ENCODE measurements at places on chromosomes 3 and 15.

- no peak for DNase-seq
Measured at GRCh38 chr3:169091196-169091823, 572.2 kb downstream of the MECOM start.

DNA sequence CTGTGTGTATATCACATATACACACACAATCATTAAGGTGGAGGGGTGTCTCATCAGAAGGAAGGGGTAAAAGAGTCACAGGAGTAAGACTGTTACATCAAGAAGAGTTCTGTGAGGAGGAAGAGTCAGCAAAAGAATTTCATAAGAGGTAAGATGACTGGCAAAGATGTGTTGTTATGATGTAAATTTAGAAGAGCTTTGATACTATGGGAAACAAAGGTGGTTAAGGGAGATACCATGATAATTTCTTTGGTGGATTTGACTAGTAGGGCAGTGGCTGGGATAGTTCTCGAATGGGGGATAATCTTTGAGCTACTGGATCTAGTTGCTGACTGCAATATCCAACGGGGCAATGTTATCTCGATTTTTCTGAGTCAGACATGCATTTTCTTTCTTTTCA is 61.6 kb downstream of the STAG1 start:
- DNase-seq = no peak

GRCh38 chr15:62164396-62165103 is 535 bp downstream of the C2CD4B start:
- peak; percentile 46 for DNase-seq

DNA sequence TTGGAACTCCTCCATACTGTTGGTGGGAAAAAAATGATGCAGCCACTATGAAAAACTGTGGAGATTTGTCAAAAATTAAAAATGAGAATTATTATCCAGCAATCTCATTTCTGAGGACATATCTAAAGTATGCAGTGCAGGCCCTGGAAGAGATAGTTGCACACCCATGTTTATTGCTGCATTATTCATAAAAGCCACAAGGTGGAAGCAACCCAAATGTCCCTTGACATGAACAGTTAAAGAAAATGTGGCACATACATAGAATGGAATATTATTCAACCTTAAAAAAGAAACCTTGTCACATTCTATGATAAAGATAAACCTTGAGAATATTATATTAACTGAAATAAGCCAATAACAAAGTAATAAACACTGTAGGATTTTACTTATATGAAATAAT is 80.9 kb upstream of the ARHGEF26 start:
- DNase-seq = peak; percentile 19

DNA sequence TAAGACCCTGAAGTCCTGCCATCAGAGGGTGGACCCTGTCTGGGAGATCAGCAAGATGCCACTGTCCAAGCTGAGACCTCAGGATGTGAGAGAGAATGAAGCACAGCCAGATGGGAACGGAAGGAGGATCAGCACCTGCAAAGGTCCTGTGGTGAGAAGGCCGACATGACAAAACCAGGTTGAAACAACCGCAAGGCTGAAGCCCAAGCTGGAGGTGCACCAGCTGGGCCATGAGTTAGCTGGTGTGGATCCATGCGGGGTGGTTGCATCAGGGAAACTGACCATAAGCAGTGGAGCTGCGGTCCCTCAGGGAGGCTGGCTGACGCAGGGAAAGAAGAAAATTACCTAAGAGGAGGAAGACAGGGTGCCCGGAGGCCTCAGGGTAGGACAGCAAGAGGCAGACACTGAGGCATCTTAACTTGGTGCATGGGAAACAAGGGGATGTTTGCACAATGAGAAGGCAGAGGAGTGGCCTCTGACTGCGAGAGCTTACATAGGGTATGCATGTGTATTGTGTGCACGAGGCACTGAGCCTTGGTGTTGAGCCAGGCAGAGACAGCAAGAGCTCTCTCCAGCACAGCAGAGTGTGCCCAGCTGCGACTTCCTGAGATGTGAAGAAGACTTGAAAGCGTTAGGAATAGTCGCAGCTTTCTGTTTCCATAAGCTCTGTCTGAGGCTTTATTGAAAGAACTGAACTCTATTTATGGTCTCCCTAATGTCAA is 497.7 kb downstream of the OCA2 start:
- peak; percentile 54 for DNase-seq

GRCh38 chr3:126540342-126540849 is 16.4 kb downstream of the CHST13 start:
- peak; percentile 85 for DNase-seq

DNA sequence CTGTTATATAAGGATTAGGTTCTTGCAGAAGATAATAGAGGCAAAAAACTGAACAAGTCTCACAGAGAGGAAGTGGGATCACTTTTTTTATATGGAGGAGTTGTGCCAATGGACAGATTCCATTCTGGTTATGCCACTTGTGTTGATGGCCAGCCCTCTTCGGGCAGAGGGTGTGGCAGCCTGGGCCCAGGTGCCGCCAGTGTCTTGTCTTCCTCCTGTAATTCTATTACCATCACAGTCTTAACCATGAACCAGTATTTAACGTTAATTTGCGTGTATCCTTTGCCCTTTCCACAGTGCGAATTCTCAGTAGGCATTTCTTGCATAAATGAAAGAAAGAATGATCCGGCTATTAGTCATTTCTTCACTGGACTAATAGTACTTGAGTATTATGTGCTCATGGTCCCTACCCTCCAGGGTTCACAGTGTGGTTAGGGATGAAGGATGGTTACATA is 7.0 kb upstream of the USP4 start:
- no peak for DNase-seq

GRCh38 chr3:15094187-15094875 is 4.6 kb downstream of the RBSN start:
- DNase-seq = no peak

DNA sequence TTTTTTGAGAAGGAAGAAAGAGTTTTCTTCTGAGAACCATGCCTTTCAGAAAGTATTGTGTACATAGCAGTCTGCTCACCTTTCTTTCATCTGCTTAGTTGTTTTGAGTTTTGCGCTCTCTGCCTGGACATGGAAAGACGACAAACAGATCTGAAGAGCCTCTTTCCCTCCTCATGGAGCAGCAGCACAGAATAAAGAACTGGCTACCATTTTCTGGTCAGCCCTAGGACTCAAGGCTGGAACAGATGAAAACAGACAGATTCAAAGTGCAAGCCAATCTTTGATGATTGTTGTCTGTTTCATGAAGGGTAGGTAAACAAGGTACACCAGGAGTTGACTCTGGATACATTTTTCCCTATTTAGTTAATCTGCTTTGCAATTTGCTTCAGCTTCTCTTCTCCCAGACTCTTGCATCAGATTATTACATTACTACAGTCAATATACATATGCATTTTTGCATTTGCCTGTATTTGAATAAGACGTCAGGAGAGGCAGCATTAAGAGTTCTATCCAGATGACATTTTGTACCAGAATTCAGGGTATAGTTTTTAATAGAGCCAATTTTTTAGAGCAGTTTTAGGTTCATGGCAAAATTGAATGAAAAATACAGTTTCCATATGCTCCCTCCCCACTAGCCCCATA is 34.7 kb upstream of the MINAR1 start:
- DNase-seq = no peak

DNA sequence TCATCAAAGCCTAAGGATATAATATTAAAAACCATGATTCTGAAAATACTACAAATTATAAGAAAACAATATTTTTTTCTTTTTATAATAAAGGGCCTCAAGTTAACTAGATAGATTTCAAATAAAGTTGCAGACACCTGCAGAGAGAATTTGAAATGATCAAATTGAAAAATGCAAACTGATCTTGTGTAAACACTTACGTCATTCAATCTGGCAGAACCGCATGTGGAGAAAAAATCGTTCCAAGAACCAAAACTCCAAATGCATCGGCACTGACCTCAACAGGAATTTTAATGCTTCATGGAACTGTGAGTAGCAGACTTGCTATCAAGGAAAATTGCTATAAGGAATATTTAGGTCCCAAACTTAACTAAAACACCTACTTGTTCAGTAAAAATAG is 17.2 kb downstream of the CPA3 start:
- no peak for DNase-seq

- DNase-seq = no peak
Measured at GRCh38 chr3:28334552-28334951, 14.0 kb upstream of the ZCWPW2 start.
